ENCODE measurements at places on chromosomes 2 and 18.

GRCh38 chr2:196287523-196287922, 116.1 kb upstream of the STK17B start:
- DNase-seq = no peak

- no peak for DNase-seq
These were observed 1.3 kb upstream of the GREB1 start for GRCh38 chr2:11532416-11533055.

DNA sequence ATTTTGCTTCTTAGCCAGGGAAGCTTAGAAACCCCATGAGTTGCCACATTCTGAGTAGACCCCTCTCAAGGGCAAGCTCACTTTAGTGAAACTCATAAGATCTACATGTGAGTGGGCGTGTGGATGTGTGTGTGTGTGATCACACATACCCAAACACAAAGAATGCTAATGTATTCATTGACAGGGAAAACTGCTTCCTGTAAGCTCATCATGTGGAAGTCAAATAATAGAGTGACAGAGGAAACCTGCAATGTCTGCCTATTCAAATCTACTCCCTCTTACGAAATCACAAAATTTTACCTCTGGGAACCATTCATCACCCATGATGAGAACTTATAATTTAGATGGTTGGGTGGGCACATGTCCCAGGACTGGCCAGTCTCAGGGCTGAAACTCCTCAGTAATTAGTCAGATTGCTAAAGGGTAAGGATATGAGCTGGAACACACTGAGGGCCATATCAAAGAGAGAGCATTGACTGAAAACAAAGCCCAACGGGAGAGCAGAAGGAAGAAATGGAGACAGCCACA, 94.5 kb upstream of the CCDC150 start:
- DNase-seq = no peak

GRCh38 chr2:165886487-165887146, 67.0 kb downstream of the TTC21B start:
- no peak for DNase-seq

DNA sequence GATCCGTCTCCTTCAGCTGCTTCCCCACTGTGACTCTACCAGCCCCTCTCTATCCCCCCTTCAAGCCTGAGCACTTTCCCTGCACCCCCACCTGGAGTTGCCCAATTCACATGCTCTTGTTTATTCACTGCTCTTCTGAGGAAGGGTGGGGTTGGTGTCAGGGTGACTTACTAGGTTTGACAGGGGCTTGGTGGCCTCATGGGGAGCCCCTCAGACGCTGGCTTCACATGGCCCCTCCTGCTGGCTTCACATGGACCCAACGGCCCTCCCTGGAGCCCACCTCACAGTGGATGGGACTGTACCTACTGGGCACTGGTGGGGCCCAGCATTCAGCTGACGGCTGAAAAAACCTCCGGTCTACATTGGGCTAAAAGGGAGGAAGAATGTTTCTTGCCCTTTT, 16.7 kb upstream of the MRPL33 start:
- DNase-seq = no peak

- no peak for DNase-seq
These were observed 42.1 kb downstream of the IMPA2 start for GRCh38 chr18:12023375-12023774.

DNA sequence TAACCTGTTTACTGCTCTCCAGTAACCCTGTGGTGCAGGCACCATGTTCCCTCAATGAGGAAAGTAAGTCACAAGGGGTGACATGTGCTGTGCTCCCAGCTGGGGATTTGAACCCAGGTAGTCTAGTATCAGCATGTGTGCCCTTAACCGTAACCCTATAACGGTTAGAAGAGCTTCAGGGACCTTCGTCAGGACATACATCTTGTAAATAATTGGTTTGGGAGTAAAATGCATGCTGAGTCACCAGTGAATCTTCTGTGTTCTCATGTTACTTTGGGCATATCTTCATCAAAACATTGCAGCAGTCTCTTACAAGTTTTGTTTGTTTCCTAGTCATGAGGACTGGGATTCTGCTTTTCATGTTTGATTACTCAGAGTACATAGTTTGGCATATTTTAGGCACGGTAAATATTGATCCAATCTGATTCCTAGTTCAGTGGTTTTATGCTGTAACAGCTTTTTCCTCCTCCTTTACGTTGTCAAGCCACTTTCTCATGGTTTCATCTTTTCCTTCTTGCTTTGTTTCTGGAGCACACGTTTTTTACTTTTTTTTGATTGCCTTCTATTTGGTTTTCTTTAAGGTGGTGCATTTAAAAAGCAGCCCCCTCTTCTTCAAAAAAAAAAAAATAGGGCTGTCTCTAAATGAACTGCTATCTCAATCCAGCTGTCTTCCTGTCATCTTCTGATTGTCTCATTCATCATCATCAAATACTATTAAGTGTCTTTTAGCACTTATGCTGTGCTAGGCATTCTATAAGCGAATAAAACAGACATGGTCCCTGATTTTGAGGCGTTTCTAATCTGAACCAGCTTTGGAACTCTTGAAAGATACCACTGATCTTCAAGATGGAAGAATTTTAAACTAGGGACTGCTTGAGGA, 50.4 kb downstream of the CLIP4 start:
- DNase-seq = no peak

GRCh38 chr2:127365211-127365643, 22.5 kb downstream of the MAP3K2 start:
- no peak for DNase-seq

DNA sequence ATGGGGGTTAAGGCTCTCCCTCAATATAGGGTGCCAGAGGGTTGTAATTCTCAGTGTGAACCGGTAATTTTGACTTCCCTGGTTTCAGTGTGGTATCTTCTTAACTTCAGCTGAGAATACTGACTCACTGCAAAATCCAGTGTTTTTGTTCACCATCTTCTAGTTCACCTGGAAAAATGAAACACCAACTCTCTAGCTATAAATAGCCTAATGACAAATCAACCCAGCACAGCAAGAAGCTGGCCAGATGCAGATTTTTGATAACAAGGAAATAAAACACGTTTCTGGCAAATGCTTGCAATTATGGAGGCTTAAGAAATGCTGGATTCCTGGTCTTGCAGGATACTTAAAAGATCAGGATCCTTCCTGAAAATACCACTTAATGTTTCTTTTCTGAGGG, 192.3 kb downstream of the CLIP4 start:
- no peak for DNase-seq

GRCh38 chr2:215664847-215665525, 229.1 kb upstream of the FN1 start:
- DNase-seq = no peak

DNA sequence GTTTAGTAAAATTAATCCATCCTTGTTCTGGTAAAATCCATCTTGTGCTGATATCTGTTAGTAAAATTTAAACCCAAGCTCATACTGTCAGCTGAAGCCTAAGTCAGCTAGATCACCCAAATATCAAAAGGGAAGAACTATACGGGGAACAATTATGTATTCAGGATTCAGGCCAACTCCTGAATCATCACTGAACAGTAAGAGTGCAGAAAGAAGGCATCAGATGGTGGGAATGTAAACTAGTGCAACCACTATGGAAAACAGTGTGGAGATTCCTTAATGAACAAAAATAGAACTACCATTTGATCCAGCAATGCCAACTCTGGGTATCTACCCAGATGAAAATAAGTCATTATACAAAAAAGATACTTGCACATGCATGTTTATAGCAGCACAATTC, 81.8 kb downstream of the RAPGEF4 start:
- DNase-seq = no peak

GRCh38 chr2:141595316-141595920, 535.4 kb downstream of the LRP1B start:
- DNase-seq = no peak

GRCh38 chr2:232783278-232783677, 6.9 kb upstream of the KCNJ13 start:
- DNase-seq = no peak

- no peak for DNase-seq
These were observed 24.4 kb downstream of the SERPINB4 start for GRCh38 chr18:63619661-63620060.

- no peak for DNase-seq
These were observed 15.0 kb downstream of the RND3 start for GRCh38 chr2:150472511-150472899.

DNA sequence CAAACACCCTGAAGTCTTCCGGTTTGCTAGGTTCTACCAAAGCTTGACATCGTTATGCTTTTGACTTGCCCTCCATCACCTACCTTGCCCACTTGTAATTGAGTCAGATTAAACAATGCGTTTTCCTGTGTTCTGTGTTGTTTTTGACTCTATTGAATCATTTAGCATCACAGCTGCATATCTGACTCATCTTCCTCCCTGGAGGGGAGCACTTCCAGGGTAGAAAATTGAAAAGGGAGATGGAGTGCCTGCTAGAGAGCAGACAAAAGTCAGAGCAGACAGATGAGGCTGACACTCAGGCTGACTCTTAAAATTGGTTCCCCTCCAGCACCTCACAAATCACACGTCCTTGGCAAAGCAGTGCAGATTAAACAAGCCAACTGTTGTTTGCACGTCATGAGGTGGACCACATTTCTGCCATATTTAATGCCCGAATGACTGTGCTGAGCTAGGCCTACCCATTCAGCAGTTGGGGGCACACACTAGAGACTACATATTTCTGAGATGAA, 2.2 kb downstream of the MPP4 start:
- no peak for DNase-seq

DNA sequence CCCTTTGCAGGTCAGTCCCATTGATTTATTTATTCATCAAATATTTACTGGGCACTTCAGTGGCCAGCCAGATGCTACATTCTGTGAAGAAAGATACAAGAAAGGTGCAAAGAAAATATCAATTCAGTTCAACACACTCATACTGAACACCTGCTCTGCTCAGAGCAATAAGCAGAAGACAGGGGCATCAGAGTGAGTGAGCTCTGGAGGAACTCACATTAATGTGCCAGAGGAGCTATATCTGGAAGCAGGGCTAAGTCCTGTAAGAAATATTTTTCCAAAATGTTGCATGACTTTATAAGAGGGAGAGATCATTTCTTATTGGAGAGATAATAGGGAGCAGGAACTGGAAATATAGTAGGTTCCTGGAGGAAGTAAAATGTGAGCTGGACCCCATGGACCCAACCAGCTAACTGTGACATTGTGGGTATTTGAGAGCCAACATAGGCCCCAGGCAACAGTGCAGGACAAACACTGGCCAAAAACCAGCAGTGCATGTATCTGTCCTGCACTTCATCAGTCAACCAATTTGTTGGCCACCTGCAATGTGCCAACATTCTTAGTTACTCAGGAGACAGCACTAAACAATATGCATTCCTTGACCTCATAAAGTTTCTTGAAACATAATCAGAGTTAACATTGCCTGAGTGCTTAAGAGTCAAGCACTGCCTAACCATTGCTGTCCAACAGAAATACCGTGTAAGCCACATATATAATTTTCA, 102.7 kb upstream of the PTPRM start:
- DNase-seq = no peak

DNA sequence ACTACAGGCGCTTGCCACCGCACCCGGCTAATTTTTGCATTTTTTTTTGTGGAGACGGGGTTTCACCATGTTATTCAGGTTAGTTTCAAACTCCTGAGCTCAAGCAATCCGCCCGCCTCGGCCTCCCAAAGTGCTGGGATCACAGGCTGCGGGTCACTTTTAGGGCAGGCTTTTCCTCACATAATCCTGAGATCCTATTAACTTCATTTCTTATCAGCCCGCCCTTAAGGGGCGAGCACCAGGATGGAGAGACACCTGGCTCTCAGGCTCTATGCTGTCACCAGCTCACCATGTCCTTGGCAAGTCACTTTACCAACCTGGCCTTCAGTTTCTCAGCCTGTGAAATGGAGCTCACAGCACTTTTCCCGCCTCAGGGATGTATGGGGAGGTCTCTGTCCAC, 23.0 kb downstream of the ZFP36L2 start:
- no peak for DNase-seq

GRCh38 chr2:241980193-241980592, 110.7 kb downstream of the RTP5 start:
- DNase-seq = no peak

DNA sequence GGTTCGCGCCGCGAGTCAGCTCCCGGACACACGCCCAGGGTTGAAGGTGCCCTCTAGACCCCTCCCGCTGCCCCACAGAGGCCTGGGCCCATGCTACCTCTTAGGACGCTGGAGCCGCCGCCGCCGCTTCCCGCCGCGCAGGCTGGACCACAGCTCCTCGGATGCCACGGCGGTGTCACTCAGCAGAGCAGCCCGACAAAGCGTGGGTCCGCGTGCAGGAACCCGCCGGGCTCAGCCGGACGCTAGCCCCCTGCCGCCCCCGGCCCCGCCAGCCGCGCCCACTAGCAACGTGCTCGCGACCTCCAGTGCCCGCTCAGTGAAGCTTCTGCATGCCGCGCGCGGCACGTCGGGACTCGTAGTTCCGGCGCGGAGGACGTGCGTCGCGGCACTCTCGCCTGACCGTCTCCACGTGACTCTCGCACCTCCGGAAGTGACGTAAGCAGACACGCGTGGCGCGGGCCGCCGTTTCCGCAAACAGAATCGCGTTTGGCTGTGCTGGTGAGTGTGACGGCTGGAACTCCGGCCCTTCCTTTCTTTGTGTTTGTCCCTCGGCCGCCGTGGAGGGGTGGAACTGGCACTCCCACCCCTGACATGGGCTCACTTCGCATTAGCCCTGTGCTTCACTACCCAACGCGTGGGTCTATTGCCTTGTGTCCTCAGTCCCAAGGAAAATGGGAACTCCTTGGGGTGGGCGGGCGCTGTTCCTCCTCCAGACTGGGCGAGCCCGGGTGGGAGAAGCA, at the start of the genes FAM210A and RNMT:
TSS of gene FAM210A (minus strand) at position 327 of the 740 bp plus-strand sequence. CDS start 44,481 bp downstream, outside the sequence.
TSS of gene RNMT (plus strand) at position 442 of the 740 bp plus-strand sequence. CDS start 4,845 bp downstream, outside the sequence.
- DNase-seq = peak; percentile 98

GRCh38 chr2:201971531-201972228, 62.0 kb upstream of the FZD7 start:
- DNase-seq = no peak

GRCh38 chr2:37891846-37892435, 33.1 kb upstream of the RMDN2 start:
- no peak for DNase-seq

DNA sequence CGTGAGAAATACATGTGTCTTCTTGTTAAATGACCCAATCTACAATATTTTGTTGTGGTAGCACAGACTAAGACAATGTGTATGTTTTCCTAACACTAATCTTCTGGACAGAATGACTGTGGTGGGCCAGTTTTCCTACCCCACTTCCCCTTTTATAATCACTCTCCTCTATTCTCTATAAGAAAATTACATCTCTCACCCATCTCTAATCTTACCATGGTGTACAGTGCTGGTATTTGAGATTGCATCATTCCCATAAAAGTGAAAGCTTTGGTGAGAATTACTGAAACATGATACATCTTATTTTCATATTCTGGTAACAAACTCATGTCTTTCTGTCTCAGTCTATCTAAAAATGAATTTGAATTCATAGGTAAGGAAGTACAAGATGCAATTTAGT, 40.5 kb downstream of the CAVIN2 start:
- DNase-seq = no peak

DNA sequence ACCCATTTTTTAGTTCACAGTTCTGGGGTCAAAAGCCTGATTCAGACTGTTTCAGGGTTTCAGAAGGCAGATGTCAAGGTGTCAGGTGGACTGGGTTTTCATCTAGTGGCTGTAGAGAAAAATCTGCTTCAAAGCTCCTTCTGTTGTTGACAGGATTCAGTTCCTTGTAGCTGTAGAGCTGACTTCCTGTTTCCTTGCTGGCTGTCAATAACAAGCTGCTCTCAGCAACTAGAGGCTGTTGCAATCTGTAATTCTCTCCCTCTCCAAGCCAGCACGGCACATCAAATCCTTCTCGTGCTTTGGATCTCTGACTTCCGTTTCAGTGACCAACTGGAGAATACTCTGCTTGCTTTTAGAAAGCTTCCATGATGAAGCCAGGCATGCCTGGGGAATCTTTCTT, 179.4 kb downstream of the DOK6 start:
- DNase-seq = no peak

Measured in left lobe of liver (tissue), 2 donors.